Kasumi-1 (cell line): ENCODE measurements at places on chromosomes 6 and 20.

- no peak for DNase-seq
Measured at GRCh38 chr6:152478377-152479010, 158.7 kb downstream of the SYNE1 start.

DNA sequence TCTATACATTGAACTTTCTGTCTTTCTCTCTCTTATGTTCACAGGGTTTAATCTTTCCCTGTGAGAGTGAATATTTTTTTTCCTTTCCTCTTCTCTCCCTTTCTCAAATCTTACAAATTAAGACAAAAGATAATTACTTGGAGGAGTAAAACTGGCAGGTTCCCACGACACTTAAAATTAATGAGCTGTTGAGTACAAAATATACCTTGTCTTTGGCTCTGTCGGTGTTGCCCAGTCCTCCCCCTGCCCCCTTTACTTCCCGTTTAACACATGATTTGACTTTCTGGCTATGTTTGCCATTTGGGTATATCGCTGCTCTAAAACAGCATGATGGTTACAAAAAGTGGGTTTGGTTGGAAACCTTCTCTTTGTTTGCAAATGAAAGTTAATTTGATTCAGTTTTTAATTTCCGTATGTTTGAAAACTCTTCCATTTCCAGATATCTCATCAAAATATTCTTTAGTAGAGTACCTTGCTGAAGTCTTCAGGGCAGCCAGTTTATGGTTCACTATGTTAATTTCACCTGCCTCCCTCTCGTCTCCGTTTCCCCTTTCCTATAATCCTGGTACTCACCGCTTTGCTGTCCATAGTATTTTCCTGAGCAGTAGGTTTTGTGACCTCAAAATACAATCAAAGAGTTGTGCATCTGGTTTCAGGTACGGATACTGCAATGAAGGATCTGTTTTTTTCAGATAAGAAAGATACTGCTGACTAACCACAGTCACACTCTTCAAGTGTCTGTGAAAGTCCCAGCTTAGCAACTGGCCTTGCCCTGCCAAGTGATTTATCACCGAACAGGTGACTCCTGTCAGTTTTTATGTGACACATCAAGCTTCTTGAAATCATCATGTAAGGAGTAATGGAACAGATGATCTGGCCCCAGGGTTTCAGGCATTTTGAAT lies 181.2 kb downstream of the DTNBP1 start:
- DNase-seq = no peak

DNA sequence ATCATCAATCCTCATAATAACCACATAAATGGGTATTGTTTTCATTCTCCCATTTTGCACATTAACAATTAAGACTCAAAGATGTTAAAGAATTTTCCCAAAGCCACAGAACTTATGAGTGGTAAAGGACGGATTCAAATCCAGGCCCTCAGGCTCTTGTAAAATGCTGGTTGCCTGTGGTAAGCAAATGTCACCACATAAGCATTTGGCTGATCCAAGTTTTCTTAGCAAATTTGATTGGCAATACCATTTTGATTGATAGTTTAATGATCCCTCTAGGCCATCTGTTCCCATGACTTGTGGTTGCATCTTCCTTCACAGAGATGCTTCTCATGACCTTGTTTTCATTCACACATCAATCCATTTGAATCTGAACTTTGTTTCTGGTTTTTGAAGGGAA lies 252.0 kb upstream of the RIN2 start:
- no peak for DNase-seq

DNA sequence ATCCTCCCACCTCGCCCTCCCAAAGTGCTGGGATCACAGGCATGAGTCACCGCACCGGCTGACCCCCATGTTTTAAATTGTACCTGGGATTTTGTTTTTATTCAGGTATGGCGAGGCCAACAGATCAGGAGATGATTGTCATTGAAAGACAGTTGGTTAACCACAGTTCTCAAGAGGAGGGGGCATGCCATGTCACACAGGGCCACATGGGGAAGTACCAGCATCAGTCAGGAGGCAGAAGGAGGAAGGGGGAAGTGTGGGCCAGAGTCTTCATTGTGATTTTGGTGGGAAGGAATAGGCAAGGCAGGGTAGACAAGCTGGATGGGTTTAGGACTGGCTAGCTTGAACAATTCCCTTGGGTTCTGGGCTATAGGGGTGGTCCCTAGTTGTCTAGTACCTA lies 9.9 kb upstream of the MMP9 start:
- DNase-seq = peak; percentile 71

- no peak for DNase-seq
Measured at GRCh38 chr6:138272533-138273315, 54.4 kb upstream of the PBOV1 start.

- DNase-seq = no peak
Measured at GRCh38 chr6:46011188-46012085, 4.2 kb downstream of the CLIC5 start.
